ENCODE measurements at places on chromosomes 2 and 18.

GRCh38 chr2:28713577-28714298 lies 37.9 kb upstream of the PPP1CB start:
- peak; percentile 7 for DNase-seq

DNA sequence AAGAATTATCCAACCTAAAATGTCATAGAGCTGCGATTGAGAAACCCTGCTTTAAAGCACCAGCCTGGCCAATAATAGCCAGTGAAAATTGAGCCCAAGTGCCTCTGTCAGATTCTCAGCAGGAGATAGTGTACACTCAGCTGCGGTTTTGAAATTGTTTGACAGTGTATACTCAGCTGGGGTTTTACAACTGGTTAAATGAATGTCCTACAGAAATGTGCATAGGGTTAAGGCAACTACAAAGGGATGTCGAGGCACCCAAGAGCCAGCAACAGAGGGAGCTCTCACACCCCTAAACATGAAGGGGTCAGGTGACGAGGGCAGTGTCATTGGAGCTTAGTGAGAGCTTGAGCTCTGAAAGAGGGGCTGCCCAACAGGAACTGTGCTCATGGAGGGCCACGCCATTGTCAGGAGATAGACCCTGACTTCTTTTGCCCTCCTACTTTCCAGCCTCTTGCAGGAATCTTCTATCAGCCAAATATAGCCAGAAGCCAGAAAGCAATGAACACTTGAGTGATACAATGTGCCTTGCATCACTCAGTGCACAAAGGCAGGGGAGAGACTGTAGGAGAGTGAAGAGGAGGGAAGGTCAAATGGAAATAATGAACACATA lies 15.1 kb downstream of the ACTG2 start:
- peak; percentile 39 for DNase-seq

- no peak for DNase-seq
These were observed 118.1 kb upstream of the CXCR4 start for GRCh38 chr2:136236019-136236418.

GRCh38 chr18:74411475-74411874 lies 45.6 kb downstream of the DIPK1C start:
- DNase-seq, result no peak

GRCh38 chr2:156852681-156853080 lies 404.8 kb upstream of the GALNT5 start:
- DNase-seq, result no peak

DNA sequence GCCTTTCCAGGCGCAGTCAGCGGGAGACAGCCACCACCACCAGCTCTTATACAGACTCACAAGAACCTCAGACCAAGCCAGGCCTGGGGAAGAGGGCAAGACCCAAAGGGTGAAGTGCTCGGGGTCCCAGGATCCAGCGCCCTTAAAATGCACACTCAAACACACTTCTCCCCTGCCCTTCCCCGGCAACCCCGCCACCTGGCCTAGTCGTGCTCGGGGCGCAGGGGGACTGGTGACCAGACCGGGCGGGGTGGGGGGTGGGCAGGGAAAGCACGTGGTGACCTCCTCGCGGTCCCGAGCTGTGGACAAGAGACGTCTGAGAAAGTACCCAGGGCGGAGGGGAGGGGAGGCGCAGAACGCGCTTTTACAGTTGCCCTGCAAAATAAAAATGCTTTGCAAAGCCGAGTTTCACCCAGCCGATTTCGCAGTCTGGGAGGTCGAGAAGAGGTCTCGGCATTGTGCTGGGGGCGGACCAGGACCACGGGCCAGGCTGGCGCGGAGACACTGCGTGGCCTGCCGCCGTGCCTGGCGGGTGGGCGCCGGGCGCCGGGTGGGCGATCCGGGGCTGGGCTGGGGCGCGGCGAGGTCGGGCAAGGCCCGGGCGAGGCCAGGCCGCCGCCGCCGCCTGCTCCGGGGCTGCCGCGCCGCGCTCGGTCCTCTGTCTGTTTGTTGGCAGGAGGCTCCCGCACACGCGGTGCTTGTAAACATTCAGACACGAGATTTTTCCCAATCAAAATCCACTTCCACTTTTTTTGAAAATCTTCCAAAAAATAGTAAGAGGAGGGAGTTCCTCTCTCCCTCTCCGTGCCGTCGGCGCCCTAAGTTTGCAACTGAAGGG lies 2.0 kb downstream of the BCL11A start:
- DNase-seq, result no peak

DNA sequence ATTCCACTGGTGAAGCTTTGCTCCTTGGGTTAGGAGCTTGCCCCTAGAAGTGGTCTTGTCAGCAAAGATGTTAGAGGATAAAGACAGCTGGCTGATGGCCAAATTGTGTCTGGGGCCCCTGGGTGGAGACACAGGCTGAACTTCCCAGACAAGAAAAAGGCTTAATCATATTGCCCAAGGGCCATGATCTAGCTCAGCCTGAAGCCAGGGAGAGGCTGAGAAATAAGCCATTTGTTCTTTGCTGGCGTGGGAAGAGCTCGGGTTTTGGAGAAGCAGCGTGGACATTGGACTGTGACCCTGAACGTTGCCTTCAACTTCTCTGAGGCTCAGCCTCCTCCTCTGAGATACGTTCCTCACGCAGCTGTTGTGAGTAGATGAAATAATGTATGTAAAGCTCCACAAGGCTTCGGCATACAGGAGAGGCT lies 153.0 kb downstream of the ZFP36L2 start:
- no peak for DNase-seq

GRCh38 chr2:159600752-159601151 lies 15.6 kb downstream of the BAZ2B start:
- DNase-seq, result peak; percentile 15

- no peak for DNase-seq
These were observed 16.3 kb downstream of the CNDP2 start for GRCh38 chr18:74512321-74513053.

GRCh38 chr2:126448611-126449010 lies 207.3 kb upstream of the GYPC start:
- no peak for DNase-seq

- no peak for DNase-seq
These were observed 830 bp downstream of the DNER start for GRCh38 chr2:229713371-229714079.

- peak; percentile 73 for DNase-seq
These were observed 171.8 kb downstream of the ICOS start for GRCh38 chr2:204108330-204108751.

DNA sequence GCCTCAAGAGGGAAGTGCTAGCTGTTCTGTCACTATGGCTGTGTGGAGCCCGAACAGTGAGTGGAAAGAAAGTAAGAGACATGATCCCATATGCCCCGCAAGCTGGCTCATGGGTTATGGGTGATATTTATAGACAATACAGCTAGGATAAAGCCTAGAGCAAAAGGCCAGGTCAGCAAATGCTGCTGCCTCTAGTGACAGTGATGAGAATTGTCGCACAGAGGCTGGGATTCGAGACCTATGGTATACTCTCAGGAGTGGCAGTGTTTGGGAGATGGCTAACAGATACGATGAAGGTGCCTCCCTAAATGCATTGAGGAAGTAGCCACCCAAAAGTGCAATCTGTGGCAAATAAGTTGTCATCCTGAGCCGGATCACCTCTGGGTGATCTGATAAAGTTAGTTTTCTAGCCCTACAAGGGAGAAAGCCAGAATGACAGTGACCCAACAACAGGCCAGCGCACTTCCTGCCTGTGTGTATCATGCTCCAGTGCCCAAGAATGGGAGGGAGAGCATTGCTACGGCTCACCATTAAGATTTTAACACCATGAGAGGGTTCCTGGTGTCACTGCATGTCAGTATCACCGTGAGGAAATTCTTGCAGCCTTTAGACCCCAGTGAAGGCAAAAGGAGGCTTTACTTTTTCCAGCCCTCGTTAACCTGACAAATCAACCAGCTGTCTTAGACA lies 92.2 kb upstream of the TGFA start:
- peak; percentile 14 for DNase-seq

- DNase-seq, result no peak
These were observed 217.2 kb downstream of the ARL4C start for GRCh38 chr2:234279637-234280036.

DNA sequence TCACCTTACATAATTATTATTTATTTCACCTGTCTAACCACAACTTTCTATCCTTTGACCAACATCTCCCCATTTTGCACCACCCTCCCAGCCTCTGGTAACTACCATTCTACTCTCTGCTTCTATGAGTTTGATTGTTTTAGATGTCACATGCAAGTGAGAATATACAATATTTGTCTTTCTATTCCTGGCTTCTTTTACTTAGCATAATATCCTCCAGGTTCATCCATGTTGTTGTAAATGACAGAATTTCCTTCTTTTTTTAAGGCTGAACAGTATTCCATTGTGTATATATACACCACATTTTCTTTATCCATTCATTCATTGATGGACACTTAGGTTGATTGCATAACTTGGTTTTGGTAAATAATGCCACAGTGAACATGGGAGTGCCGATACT lies 24.0 kb downstream of the PPM1B start:
- no peak for DNase-seq

- no peak for DNase-seq
These were observed 105.3 kb downstream of the PARD3B start for GRCh38 chr2:204650611-204651010.

GRCh38 chr18:79875931-79876461 lies 75.5 kb downstream of the SLC66A2 start:
- DNase-seq, result no peak

GRCh38 chr2:189521699-189522434 lies 58.7 kb downstream of the SLC40A1 start:
- no peak for DNase-seq

- no peak for DNase-seq
These were observed 142.1 kb downstream of the SLC4A10 start for GRCh38 chr2:161766334-161766733.

- DNase-seq, result no peak
These were observed 343.8 kb upstream of the EPHA4 start for GRCh38 chr2:221915926-221916325.

DNA sequence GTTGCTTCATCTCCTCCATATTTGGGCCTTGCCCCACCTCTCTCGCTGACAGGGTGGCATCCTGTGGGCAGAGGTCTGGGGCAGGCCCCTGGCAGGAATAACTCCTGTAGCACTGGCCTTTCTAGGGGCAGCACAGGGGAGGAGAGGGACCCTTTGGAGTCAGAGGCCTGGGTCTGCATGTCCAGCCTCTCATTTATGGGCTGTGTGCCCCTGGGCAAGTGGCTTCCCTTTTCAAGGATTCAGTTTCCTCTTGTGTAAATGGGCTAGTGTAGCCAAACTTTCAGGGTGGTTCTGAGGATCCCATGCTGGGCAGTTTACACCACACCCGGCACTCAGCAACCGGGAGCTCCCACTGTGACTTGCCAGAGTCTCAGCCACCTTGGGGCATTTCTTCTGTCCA lies 23.4 kb downstream of the ADRA2B start:
- DNase-seq, result no peak

GRCh38 chr2:19357402-19358241 lies 801 bp downstream of the OSR1 start:
- no peak for DNase-seq

GRCh38 chr2:195985741-195986140 lies 82.9 kb downstream of the DNAH7 start:
- no peak for DNase-seq

DNA sequence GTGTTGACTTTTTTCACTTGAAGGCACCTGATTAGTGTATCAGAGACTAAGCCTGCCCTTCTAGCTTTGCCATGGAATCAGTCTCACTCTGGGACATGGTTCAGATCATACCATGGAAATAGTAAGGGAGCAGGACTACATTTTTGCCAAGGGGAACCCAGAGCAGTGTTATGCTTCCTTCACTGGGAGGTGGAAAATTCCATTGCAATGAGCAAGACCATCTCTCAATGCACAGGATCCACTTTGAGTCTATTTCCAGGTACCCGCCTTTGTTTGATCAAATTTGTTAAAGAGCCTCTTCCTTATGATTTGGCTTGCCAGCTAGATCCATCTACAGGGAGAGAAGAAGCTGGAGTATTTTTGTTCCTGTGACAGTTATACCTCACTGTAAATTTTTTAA lies 395.8 kb downstream of the MTX2 start:
- DNase-seq, result no peak

GRCh38 chr2:191869781-191870180 lies 22.9 kb upstream of the CAVIN2 start:
- DNase-seq, result no peak

- DNase-seq, result peak; percentile 20
These were observed 22.9 kb downstream of the MARCHF4 start for GRCh38 chr2:216349366-216349765.

- DNase-seq, result no peak
These were observed 512.9 kb downstream of the LRRTM4 start for GRCh38 chr2:77009307-77009706.

DNA sequence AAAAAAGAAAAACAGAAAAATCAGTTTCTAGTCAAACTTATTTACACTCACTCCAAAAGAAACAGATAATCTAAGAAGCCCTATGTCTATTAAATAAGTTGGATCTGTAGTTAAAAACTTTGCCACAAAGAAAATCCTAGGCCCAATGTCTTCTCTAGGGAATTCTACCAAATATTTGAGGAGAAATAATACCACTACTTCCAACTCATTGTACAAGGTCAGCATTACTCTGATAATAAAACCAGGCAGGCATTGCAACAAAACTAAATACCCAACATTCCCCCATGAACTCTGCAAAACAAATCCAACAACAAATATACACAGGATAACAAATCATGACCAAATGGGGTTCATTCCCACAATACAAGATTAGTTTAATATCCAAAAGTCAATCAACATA lies 73.8 kb upstream of the ST8SIA5 start:
- no peak for DNase-seq

DNA sequence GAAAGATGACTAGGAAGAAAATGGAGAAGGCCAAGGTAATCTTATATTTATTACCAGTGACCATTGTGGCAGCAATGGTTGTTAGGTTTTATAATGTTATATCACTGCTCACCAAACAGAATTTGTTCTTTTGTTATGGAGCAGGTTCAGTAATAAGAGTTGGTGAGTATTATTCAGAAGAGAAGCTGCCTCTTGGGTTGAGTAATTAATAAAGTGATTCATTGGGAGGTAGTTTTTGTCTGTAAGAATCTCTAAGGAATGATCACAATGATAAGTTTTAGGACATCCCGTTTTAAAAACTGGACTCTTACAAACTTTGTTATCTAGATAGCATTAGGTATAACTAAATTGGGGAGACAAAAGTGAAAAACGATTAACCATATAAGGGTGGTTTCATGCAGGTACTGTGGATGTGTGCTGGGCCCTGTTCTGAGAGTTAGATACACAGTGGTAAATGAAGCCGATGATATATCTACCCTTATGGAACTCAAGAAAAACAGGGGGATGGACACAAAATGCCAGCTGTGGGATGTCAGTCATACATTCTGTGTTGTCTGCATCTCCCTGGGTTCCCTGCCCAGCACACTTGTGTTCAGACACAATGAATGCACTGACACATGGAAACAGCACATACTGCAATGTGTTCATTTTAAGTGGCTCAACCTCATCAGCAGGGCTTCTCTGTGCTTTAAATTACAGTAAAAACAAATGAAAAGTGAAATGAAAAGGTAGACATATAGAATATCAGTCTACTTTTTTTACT lies 7.5 kb downstream of the MAP4K4 start:
- DNase-seq, result no peak

GRCh38 chr2:45741161-45741850 lies 89.8 kb downstream of the PRKCE start:
- DNase-seq, result no peak

DNA sequence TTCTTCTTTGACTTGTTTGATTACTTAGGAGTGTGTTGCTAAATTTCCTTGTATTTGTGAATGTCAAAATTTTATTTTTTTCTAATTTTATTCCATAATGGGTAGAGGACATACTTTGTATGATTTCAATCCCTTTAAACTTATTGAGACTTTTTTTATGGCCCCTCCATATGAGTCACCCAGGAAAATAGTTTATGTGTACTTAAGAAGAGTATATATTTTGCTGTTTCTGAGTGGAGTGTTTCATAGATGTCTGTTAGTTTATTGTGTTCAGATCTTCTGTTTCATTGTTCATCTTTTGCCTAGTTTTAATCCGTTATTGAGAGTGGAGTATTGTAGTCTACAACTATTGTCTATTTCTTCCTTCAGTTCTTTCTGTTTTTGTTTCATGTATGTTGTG lies 81.9 kb downstream of the EPB41L5 start:
- no peak for DNase-seq
